Stimulated activated naive CD8-positive, alpha-beta T cell treated with anti-CD3 and anti-CD28 coated beads, Interleukin-15, amount 100 ng/mL, for 72 hours (primary cell): ENCODE measurements at places on chromosomes 12 and 14.

- no peak for DNase-seq
Observed at GRCh38 chr12:109010259-109010658, 10.6 kb downstream of the SVOP start.

- no peak for DNase-seq
Observed at GRCh38 chr14:53531156-53531555, 378.0 kb upstream of the DDHD1 start.

- no peak for DNase-seq
Observed at GRCh38 chr14:58963873-58964597, 224.4 kb upstream of the DAAM1 start.

- DNase-seq: peak; percentile 62
Observed at GRCh38 chr12:7188562-7189397, 706 bp upstream of the PEX5 start.

- no peak for DNase-seq
Observed at GRCh38 chr12:96246926-96247505, 52.8 kb downstream of the ELK3 start.

- no peak for DNase-seq
Observed at GRCh38 chr14:51386983-51387735, 147.1 kb downstream of the TMX1 start.

GRCh38 chr12:4441355-4442335, 4.0 kb downstream of the FGF6 start:
- DNase-seq: no peak

DNA sequence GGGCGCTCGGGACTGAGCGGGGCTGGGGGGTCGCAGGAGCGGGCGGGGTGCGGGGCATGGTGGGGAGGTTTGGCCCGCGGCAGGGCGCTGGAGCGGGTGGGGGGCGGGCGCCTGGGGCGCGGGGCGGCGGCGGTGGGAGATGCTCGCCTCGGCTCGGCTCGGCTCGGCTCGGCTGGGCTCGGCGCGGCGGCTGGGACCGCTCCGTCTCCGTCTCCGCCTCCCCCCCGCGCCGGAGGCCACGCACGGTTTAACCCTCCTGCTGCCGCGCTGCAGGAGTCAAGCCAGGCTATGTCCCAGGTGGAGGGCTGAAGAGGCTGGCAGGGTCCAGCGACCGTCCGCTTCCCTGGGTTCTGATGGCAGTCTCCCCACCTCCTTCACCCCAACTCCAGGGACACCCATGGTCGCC, at the start of gene PIANP:
PIANP (minus strand) TSS at position 170 of the 406 bp plus-strand sequence. CDS start 2,754 bp downstream, outside the sequence.
- DNase-seq: peak; percentile 40

GRCh38 chr12:56084958-56085543, 5.1 kb downstream of the ERBB3 start:
- DNase-seq: peak; percentile 17

DNA sequence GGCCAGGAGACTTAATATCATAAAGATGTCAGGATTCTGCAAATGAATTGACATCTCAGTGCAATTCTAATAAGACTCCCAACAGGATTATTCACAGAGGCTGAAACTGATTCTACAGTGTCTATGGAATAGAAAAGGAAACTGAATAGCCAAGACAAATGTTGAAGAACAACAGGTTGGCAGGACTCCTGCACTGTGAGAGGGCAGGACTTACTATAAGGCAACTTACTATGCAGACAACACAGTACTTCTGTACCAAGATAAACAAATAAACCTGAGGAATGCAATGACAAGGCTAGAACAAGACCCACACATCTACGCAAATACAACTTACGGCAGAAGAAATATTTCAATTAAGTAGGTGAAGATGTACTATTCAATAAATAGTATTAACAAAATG, 132.2 kb upstream of the FKBP4 start:
- DNase-seq: no peak

DNA sequence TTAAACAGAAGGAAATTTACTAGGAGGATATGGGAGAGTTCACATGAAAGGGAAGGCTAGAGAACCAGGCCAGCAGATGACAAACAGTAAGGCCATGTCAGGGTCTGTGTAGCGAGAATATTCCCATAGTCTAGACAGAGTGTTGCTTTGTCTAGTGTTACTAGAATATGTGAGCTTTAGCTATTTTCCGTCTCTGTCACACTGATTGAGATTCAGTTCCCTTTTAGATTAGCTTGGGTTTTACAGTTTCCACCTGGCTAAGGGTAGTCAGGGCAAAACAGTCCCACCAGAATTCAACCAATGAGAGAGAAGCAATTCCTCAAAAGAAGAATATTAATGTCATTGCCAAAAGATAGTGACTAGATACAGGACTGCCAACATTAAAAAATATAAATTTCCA, 82.8 kb upstream of the MDM1 start:
- DNase-seq: no peak

GRCh38 chr14:77000340-77001270, 27.9 kb downstream of the IRF2BPL start:
- DNase-seq: no peak

DNA sequence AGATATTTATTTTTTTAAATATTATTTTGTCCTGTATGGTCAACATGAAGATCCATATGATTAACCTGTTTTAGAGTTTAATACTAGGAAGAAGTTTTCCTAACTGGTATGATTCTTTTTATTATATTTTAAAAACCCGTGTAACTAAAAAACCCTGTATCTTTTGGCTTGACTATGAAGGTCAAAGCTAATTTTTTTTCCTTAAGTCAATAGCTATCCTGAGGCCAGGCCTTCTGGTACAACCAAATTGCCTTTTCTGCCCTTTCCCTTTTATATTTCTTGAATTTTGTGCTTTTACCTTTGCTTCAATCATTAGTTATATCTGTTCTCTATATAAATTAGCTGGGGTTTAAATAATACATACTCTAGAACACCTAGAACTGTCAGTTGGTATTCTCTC, 30.6 kb upstream of the CCDC91 start:
- no peak for DNase-seq

DNA sequence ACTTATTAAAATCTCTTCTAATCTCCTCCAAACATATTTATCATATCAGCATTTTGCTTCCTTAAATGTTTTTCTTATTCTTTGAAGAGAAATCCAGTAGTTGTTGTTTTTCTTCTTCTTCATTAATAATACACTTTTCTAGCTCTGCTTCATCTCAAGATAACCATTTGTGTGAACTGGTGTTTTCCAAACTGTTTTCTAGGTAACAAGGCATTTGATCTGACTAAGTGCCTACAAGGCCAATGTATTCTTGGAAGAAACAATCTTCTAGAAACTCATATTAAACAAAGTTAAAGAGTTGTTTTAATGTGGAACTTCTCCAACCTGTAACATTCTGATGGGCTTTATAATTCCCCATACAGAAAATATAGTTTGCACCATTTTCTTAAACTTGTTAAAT, 30.8 kb upstream of the IFNG start:
- DNase-seq: no peak

- DNase-seq: no peak
Observed at GRCh38 chr12:59486827-59487226, 109.0 kb upstream of the SLC16A7 start.

GRCh38 chr12:43028826-43029225, 439.3 kb upstream of the PRICKLE1 start:
- no peak for DNase-seq

- DNase-seq: no peak
Observed at GRCh38 chr12:96140174-96140573, 54.0 kb upstream of the ELK3 start.

DNA sequence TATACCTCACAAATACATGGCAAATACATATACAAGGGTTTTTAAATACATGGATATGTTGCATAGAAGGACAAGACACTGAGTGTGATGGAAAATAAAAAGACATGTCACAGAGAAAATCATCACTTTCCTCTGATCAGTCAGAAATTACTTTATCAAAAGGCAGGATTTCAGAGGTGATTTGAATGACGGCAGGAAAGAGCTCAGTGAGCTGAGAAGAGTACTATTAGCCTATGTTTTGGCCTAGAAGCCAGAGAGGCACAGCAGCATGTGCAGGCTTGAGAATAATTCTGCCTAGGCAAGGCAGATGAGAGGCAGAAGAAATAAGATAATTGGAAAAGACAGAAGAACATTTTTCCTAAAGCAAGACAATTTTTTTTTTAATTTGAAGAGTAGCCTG, 94.9 kb downstream of the BCAT1 start:
- DNase-seq: no peak

GRCh38 chr14:71311061-71311460, 403.8 kb downstream of the PCNX1 start:
- no peak for DNase-seq

DNA sequence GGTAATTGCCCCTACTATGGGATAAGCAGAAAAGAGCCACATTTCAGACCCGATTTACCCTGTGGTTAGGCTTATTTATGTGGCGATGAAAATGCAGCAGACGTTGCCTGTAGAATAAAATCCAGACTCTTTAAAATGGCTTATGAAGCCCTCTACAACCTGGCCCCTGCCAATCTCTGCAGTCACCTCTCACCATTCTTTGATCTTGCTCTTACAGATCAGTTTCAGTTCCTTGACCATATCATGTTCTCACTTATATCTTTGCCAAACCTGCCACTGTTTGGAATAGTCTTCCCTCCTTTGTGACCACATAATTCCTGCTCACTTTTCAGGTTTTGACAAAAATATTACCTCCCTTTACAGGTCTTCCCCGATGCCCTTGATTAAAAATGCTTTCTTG, 264.3 kb upstream of the GARIN6 start:
- DNase-seq: no peak

DNA sequence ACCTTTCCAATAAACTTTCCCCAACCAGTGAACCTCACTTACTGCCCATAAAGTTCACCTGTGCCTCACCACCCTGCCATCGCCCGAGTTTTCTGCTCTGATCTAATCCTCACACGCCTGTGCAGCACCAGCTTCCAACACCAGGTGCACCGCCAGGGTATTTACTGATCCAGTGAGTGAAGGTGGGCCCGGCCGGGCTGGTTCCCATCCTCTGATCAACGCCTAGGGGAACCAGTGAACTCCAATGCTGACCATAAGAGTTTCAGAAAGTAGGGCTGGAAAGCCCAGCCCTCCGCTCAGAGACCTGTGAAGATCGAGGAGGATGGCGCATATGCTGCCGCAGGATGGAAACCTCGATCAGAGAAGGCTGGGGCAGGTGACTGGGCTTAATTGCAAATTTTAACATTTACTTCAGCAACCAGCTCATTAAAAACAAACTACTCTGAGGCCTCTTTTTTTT, 685 bp upstream of the MYL6B start:
- peak; percentile 70 for DNase-seq
